ENCODE measurements at places on chromosomes 1 and 21. TPM values are rescaled to one million over a fixed set of nuclear protein-coding genes. Genes with fewer than 3 reads are reported as not detected.
A peak's percentile ranks its signal among the peaks of the same experiment; 100 is the strongest.

GRCh38 chr1:48030696-48031365, 33.6 kb upstream of the TRABD2B start:
- no peaks in the 10 kb centered on the region for H3K36me3 ChIP-seq
- DNase-seq: no peak
- no peak overlapping the region for H3K27ac ChIP-seq

DNA sequence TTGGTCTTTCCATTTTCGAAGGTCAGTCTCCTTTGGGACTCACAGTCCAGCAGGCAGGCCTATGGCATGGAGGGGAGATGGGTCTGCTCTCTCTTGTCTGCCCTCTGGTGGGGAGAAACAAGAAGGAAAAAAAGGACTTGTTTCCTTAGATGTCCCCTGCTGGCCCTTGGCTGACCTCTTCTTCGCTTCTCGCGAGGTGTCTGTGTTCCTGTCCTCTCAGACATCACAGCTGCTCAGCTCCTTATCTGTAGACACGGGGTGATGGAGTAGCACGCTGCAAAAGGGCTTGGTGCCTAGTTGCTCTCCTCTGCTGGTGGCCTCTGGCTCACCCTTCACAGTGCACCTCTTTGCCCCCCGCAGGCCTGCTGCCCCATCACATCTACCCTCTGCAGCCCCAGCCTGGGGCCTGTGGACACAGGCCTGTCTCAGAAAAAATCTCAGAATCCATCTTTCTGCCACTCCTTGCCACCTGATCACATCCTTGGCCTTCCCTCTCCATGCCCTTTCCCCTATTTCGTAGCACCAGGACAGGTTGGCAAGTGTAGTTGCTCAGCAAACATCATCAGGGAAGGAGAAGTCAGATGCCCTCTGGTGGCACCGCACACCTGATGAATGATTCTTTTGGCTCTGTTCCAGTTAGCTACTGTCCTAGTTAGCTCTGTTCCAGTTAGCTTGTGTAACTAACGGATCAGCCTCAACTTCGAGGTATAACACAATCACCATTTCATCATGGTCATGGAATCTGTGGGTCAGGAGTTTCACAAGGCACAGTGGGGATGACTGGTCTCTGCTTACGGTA, 18.7 kb upstream of the AK2 start:
- DNase-seq: peak; percentile 88
- no peaks in the 10 kb centered on the region for H3K27me3 ChIP-seq
- H3K27ac ChIP-seq: no peak overlapping the region
- no peaks in the 10 kb centered on the region for H3K36me3 ChIP-seq
- peaks cover 43% of the 10 kb centered on the region for H3K4me1 ChIP-seq

DNA sequence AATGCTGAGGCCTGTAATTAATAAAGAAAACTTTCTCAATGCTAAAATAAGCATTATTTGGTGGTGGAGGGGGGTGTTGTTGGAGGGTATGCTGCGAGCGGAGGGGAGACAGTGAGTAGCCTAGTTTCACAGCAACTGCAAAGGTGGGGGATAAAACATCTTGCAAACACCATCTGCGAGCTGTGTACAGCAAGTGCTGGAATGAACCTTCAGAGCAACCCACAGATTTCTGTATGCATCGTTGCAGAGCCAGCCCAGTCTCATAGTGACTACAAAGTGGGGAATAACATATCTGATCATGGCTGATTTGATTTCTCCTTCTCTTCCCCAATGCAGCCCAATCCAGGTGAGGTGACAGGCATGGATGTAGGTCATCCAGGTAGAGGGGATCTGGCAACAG, 80.7 kb upstream of the COG2 start:
- no peak overlapping the region for H3K27ac ChIP-seq
- H3K27me3 ChIP-seq: no peaks in the 10 kb centered on the region
- DNase-seq: no peak
- no peaks in the 10 kb centered on the region for H3K36me3 ChIP-seq
- no peaks in the 10 kb centered on the region for H3K4me1 ChIP-seq

- no peaks in the 10 kb centered on the region for H3K36me3 ChIP-seq
- no peak overlapping the region for H3K27ac ChIP-seq
- no peaks in the 10 kb centered on the region for H3K4me1 ChIP-seq
- no peak overlapping the region for H3K4me3 ChIP-seq
Observed at GRCh38 chr1:209585672-209586071, 2.2 kb downstream of the CAMK1G start.

DNA sequence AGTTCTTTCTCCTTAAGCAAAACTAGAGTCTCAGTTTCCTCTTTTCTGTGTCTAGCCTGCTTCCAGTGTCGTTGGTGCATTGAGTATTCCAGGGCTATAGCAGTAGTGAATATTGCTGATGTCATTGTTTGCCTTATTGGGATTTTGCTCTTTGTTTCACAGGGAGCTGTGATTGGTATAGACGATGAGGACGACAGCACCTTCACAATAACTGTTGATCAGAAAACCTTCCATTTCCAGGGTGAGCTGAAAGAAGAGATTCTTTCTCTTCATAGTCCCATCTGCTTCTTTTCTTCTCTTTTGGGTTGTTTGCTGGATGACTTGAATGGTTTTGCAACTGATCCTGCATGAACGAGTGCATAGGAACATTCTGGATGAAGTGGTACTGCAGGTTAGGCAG, 52.4 kb downstream of the OSBPL9 start:
- H3K4me1 ChIP-seq: peaks cover 28% of the 10 kb centered on the region
- H3K36me3 ChIP-seq: 0 out of 3 replicates have a peak, but pooled peaks cover 1% of the 10 kb centered on the region
- no peak overlapping the region for H3K4me3 ChIP-seq
- H3K27me3 ChIP-seq: no peaks in the 10 kb centered on the region

- H3K27me3 ChIP-seq: peaks cover 50% of the 10 kb centered on the region
- H3K4me1 ChIP-seq: no peaks in the 10 kb centered on the region
- H3K27ac ChIP-seq: no peak overlapping the region
- H3K36me3 ChIP-seq: no peaks in the 10 kb centered on the region
- H3K4me3 ChIP-seq: no peak overlapping the region
- peak; percentile 20 for DNase-seq
Observed at GRCh38 chr1:6108937-6109614, 63.4 kb downstream of the KCNAB2 start.

- H3K27me3 ChIP-seq: no peaks in the 10 kb centered on the region
- H3K4me1 ChIP-seq: peaks cover 44% of the 10 kb centered on the region
- no peak within 1 kb of the TSS for H3K4me3 ChIP-seq
- DNase-seq: no peak
- no peak within 1 kb of the TSS for H3K27ac ChIP-seq
Observed at GRCh38 chr21:35048706-35049617, at the start of gene RUNX1. Gene RUNX1, minus strand, starts transcription at chr21:35049302.

DNA sequence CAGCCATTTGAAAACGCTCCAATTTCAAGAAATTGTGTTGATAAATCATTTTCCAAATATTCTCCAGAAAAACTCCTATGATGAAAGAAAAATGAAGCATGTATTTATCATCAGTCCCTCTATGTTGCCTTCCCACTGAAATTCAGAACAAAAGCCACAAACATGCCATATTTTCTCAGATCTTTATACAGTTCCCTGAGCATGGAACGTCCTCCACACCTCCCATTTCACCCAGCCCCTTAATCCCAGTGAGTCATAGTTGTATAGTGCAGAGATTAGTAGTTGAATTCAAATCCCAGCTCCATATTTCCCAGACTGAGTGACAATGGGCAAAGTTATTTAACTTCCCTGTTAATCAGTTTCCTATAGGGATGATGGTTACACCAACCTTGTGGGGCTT, 20.6 kb upstream of the NPL start:
- no peak overlapping the region for H3K4me3 ChIP-seq
- H3K4me1 ChIP-seq: no peaks in the 10 kb centered on the region
- DNase-seq: no peak
- H3K27ac ChIP-seq: no peak overlapping the region
- H3K27me3 ChIP-seq: no peaks in the 10 kb centered on the region

DNA sequence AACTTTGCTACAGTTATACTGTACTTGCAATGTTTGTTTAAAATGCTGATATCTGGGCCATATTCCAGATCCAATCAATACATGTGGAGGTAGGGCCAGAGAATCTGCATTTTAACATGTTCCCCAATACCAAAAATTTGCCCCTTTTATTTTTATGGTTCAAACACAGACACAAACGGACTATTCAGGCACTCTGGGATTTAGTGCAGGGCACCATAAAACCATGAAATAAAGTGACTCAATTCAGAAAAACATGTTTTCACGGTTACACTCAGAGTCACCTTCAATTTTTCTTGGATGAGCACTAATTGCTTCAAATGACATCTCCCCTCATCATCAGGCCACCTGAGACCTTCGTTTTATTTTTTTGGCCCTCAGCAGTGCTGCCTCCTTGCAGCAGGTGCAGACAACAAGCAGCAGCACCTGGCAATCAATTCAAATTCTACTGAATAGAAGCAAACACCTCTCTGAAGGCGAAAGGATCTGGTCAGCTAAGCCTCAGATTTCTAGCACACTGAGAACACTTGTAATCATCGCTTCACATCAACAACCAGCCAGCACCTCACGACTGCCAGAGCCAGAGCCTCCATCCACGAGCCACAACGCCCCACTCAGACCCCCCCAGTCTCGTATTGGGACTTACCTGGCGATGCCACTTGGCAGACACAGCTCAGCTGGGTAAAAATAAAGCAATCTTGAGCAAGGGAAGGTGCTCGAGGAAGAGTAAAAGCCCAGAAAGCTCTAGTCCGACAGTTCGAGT, 1.1 kb downstream of the ERO1B start:
- no peaks in the 10 kb centered on the region for H3K36me3 ChIP-seq
- no peak for DNase-seq
- no peak overlapping the region for H3K27ac ChIP-seq
- peaks cover 17% of the 10 kb centered on the region for H3K4me1 ChIP-seq
- peak overlapping the region; percentile 85 for H3K4me3 ChIP-seq

Gene FBLIM1
- 10.6 TPM for total RNA-seq

Gene SMIM11
- total RNA-seq: 6.4 TPM

Gene LCE3E
- not detected for total RNA-seq

Gene RAB42
- 10.4 TPM for total RNA-seq

Gene SLAMF1
- total RNA-seq: not detected

Gene DIO1
- 31.1 TPM for total RNA-seq

Gene RGSL1
- total RNA-seq: not detected

Gene PLPP3
- total RNA-seq: 65.8 TPM

Gene CSMD2
- not detected for total RNA-seq

All from HepG2 (cell line).